Activated CD4-positive, alpha-beta T cell treated with anti-CD3 and anti-CD28 coated beads, Interleukin-2, amount 50 U/mL, for 1 hour (primary cell): ENCODE measurements at places on chromosomes 3 and 15.

- DNase-seq = no peak
These were observed 39.0 kb downstream of the IFT57 start for GRCh38 chr3:108183181-108183580.

DNA sequence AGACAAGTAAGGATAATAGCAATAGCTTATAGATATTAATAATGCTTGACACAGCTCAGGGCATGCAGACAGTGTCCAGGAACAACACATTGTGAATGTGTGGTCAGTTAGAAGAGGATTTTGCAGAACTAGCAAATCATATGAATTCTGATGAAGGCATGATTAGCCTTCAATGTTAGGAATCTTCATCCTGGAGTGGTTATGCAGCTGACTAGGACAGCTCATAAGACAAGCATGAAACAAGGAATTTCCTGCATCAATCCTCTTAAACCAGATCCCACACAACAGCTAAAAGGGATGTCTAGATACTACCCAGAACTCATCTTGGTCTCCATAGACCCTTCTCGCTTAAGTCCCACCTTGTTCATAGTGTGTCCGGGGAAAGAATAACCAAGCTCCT is 499.0 kb upstream of the ATP11B start:
- DNase-seq = no peak

GRCh38 chr3:168424059-168424734 is 328.5 kb upstream of the GOLIM4 start:
- DNase-seq = no peak

DNA sequence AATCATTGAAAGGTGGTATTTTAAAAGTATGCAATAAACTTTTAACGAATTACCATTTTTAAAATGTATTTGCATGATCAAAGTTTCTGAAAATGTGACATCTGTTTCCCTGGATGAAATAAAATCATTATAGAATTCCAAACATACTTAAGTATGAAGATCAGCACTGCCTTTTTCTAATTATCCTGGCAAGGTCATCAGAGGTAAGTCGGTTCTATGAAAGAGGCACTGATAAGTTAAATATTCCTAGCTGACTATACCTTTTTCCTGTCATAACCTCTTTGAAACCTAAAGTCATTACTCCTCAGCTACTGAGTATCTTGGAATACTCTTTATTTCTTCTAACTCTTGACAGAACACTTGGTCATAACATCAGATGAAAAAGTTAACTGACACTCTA is 406.1 kb upstream of the ALCAM start:
- no peak for DNase-seq
